HT-29 (cell line): ENCODE measurements at places on chromosomes 7 and 10.

DNA sequence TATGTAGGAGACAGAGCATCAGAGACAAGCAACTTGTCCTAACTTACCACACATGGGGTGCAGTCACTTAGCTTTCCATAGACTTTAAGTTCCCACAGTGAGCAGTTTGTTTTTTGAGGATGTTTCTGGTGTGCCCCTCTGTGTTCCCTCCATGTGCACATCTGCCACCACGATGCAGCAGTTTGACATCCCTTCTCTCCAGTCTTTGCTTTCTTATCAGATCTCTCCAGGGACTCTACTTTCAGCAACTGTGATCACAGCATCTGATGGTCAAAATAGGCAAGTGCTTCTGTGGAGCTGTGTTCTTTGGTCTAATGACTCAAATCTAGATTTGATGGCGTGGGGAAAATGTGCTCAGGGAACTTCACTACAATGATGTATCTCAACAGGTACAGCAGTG, 96.5 kb upstream of the NAMPT start:
- no peak for DNase-seq

DNA sequence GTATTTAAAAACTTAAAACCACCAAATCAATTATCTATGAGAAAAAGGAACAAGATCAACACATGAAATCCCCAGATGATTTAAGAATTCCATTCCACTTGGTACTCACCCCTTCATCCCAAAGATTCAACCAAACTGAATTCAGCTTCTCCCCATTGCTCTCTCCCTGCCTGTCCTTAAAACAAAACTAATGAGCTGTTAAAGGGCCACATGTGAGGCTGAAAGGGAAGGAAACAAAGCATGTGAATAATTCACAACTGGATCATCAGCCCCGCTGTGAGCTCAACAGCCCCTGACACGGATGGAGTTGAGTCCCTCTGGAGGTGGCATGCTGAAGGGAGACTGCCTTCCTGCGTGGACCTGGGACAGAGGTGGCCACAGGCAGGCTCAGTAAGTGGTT, 32.9 kb downstream of the VOPP1 start:
- no peak for DNase-seq

DNA sequence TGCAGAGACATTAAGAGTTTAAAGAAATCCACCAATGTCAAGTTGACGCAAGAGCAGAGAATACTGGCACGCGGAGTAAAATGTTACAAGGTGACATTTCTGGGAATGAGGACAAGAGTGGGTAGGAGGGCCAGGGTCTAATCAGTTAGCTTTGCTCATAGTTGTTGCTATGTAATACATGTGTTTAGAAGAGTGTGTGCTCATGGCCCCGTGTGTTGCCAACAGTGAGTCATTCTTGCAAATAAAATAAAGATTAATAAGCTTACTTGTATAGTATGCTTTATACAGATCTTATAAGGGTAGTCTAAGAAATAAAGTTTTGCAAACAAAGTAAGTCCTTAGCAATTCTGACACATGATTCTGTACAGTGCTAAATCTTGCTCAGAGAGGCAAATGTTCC, 64.5 kb downstream of the DNMBP start:
- DNase-seq = peak; percentile 74

GRCh38 chr10:59891349-59891748, 15.0 kb downstream of the CCDC6 start:
- DNase-seq = no peak

- DNase-seq = no peak
These were observed 160.9 kb downstream of the SNX13 start for GRCh38 chr7:17779381-17779780.

- DNase-seq = no peak
These were observed 5.7 kb upstream of the ITIH2 start for GRCh38 chr10:7697426-7697825.
